Epithelial cell of prostate (primary cell): ENCODE measurements at places on chromosomes 6 and 20.

GRCh38 chr6:37018198-37019064 lies 13.0 kb downstream of the FGD2 start:
- DNase-seq, result no peak

- DNase-seq, result no peak
These were observed 426 bp downstream of the TRMT6 start for GRCh38 chr20:5949943-5950270.

DNA sequence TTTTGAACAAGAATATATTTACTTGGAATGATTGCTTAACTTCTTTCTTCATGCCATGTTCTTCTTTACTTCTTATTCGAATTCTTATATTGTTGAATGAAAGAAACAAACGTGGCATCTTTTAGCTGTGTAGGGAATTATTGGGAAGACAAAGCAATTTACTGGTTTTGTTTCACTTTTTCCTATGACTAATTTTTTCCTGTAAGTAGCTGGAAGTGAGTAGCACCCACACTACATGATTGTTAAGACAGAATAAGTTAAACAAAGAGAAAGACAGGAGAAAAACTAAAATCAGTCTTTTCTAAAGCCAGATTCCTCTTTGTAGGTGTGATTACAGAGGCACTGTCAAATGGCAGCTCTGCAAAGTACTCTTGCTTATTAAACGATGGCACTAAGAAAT lies 593.4 kb downstream of the EYS start:
- DNase-seq, result no peak

GRCh38 chr20:298776-299391 lies 1.5 kb downstream of the ZCCHC3 start:
- DNase-seq, result no peak

GRCh38 chr6:25980935-25981334 lies 18.3 kb downstream of the TRIM38 start:
- DNase-seq, result no peak

- DNase-seq, result no peak
These were observed 311.5 kb upstream of the ID4 start for GRCh38 chr6:19525673-19526072.

DNA sequence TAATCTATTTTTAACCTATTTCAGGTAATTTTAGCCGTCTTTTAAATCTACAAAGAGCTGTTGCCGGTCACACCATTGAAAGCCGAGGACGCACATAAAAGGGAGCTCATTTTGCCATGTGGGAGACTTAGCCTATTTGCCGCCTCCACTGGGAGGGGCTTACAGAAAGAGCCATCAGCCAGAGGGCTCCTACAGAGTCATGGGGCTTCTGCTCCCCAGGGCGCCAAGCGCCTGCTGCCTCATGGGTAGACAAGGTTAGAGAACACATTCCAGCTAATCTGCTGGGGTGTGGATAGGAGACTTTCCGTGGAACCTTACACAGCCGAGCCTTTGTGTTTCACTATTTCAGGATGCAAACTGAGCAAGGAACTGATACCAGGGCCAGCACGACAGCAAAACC lies 12.6 kb downstream of the PCMTD2 start:
- no peak for DNase-seq

DNA sequence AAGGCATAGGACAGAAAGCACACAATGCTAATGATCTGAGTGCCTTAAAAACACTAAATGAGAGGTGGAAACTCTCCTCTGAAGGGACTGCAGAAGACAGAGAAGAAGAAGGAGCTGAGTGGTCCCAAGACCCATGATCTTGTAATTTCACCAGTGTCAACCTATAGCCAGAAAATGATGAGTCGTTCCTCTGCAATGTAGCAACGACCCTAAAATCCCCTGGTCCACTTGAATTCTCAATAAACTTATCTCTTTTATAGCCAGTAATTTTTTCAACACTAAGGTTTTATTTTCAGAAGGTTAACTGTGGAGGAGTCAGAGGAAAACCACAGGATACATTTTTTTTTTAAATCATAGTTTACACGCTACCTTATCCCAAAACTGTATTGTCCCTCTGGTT lies 490.6 kb upstream of the MARCKS start:
- DNase-seq, result no peak

- no peak for DNase-seq
These were observed 135.8 kb downstream of the SLC35F1 start for GRCh38 chr6:118042855-118043254.

DNA sequence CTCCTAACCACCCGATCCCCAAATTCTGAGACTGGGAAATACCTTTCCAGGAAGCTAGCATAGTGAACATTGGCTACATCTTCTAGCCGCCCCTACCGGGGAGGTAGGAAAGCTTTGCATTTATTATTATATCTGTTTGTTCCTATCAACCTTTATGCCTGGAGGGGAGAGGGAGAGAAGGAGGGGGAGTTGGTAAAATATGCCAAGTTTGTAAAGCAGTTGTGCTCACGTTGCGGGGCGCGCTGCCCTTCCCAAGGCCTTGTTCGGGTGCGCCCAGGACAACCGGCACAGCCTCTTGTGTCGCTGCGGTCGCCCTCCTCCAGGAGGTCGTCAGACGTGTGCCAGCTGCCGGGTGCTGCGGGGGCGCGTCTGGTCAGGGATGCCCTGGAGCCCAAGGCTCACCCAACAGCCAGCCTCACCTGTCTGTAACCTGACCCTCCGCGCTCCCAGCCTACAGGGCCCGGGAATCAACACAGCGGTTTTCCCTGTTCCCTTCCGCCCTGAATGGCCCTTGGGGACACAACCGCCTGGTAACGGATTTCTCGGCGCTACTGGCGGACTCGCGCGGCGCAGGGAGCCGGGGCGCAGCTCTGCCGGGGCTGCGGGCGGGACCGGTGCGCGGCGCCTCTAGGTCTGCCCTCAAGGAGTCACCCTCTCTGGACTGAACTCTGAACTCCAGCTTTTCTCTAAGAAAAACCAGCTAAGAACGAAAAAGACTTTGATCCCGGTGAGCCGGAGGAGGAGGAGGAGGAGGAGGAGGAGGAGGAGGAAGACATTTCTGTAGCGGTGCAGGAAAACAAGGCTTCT lies 1.1 kb upstream of the OVOL2 start:
- DNase-seq, result no peak

DNA sequence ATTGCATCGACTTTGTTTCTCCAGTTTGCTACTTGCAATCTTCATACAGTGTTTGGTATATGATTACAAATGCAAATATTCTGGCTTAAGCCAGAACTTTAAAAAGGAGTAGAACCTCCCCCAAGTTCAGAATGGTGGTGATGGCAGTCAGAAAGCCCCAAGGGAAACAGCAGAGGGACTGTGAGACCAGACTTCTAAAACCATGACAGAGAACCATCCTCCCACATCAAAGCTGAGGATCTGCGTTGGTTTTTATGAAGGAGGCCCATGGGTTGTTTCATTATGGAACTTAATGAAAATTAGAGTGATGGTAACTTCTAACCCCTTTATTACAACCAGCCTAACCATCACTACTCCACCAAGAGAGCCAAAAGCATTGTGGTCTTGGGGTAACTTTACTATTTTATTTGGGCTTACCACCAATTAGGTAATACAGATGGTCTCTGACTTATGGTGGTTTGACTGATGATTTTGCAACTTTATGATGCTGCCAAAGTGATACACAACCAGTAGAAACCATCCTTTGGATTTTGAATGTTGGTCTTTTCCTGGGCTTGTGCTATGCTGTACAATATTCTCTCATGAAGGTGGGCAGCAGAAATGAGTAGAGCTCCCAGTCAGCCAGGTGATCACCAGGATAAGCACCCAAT lies 10.9 kb upstream of the MRS2 start:
- no peak for DNase-seq

DNA sequence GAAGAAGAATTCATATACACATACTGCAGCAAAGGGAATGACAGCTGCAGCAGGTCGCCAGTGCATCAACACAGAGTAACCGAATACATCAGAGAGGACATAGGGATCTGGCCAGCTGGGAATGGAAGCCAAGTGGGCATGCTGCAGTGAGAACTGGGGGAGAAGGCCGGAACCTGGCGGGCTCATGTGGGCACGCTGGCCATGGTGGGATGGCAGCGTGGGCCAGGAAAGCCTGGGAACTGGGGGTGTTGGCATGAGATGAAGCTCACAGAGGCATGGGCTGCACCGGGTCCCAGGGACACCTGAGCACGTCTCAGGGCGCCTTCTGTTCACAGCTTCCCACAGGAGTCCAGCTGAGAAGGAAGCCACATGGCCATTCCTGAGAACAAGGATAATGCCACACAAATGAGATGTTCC lies 139.5 kb upstream of the AGPAT4 start:
- no peak for DNase-seq

DNA sequence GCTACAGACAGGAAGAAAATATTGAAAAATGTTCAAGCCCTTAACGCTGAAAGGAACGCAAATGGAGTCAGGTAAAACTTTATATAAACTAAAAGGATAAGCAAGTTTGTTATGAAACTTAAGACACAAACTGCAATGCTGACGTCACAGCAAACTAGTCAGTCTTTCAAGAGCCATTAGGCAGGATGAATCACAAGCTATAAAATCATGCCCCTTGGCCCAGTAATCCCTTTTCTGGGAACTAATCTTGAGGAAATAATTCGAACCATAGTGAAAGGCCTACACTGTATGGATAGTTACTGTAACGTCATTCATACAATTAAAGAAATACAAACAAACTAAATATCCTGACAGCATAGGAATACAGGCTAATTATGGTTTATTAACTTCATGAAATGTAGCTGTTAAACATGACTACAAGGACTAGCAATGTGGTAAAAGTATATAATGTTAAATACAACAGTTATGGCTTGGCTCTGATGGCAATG lies 42.7 kb upstream of the HINT3 start:
- DNase-seq, result peak; percentile 96

- no peak for DNase-seq
These were observed 75.3 kb downstream of the ASXL1 start for GRCh38 chr20:32433311-32434021.

GRCh38 chr20:5845681-5846615 lies 95.7 kb downstream of the SHLD1 start:
- DNase-seq, result no peak

GRCh38 chr6:21587961-21588480 lies 5.5 kb upstream of the SOX4 start:
- no peak for DNase-seq

DNA sequence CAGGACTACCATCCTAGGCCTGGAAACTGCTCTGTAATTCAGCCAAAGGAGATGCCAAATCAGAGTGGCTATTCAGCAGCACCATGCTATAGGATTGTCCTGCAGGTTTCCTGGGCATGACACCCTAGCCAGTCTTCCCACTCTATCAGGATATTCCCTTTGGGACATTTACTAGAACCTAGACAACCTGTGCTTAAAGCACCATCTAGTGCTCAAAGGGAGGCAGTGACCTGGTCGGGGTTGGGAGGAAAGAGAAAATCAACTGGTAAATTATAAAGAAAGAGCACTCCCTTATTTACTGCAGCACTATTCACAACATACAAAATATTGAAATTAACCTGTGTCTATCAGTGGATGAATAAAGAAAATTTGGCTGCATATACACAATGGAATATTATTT lies 67.2 kb upstream of the SMLR1 start:
- DNase-seq, result no peak

DNA sequence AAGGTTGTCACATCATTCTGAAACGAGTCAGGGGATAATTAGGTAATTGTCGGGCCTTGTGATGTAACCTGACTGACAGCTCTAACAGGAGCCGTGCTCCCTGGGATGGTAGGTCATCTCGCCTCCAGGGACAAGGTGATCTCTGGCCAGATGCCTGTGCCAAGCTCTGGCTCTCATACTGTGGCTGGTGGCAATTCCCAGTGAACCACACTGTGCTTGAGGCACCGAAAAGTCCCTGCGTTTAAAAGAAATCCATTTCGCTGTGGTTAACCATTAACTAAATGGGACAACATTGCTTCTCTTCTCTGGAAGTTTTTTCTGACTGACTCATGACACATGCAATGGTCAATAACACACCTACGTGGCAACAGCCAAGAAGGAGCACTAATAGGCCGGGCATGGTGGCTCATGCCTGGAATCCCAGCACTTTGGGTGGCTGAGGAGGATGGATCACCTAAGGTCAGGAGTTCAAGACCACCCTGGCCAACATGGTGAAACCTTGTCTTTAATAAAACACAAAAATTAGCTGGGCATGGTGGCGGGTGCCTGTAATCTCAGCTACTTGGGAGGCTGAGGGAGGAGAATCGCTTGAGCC lies 669.2 kb downstream of the PRKN start:
- peak; percentile 31 for DNase-seq
